DMS153 (cell line): ENCODE measurements at places on chromosomes 7 and 10.

DNA sequence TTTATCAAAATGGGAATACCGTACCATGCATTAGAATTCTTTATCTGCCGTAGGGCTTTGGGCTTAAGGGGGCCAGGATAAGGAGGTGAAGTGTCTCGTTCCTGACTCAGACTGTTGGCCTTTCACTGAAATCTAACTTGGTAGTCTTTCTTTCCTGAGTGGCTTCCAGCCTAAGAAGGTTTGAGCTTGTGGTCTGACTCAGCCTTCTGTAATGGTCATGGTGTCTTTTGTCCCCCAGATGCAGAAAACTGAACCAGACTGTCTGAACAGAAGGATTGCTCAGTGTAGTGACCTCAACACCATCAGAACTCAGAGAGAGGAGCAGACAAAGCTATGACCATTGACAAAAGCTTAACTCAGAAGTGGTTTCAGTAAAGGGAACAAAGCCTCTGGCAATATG, 39.5 kb downstream of the WNT2 start:
- no peak for DNase-seq

GRCh38 chr10:90988802-90989201, 67.9 kb upstream of the ANKRD1 start:
- DNase-seq, result no peak

DNA sequence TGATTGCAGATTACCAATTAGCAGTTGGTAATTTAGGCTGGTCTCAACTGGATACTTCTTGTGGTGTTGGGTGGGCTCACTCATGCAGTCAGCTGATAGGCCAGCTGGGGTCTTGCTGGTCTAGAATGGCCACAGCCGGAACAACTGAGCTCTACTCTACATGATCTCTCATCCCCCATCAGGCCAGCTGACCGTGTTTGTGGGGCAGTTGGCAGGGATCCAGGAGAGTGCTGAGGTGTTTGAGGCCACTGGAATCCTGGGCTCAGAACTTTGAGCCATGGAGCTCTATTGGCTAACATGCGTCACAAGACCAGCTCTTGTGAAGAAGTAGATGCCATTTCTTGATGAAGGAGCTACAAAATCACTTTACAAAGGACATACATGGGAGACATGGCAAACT, 242.4 kb downstream of the GFRA1 start:
- DNase-seq, result no peak

DNA sequence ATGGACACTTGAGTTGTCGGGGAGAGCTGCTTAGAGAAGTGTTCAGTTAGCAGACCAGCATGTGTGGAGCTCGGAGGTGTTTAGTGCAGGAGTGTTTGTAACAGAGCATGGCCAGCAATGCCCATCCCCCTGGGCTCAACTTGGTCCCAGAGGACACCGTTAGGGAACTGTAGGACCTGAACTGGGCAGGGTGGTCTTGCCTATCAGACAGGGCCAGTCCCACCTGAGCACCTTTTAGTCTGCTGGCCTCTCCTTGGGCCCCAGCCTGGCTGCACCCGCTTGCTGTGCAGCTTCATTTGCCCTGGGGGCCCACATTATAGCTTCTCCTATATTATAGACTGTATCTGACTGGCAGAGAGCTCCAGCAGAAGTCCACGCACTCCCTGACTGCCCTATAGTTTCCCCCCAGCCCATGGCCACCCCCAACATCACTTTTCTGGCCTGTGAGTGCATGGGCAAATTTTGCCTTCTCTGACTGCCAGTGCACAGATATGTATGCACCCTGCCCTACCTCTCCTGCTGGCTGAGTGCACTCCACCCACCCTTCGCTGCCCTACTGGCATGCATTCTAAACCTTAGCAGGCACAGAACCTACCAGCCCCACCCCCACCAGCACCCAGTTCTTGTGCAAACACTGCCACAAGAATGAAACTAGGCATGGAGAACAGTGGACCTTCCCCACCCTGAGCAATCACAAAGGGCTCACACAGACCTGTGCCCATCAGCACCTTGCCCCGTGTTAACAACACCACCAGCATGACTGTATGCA, 1030.6 kb upstream of the GHITM start:
- no peak for DNase-seq

- no peak for DNase-seq
Observed at GRCh38 chr7:111026343-111026742, 64.6 kb upstream of the LRRN3 start.

DNA sequence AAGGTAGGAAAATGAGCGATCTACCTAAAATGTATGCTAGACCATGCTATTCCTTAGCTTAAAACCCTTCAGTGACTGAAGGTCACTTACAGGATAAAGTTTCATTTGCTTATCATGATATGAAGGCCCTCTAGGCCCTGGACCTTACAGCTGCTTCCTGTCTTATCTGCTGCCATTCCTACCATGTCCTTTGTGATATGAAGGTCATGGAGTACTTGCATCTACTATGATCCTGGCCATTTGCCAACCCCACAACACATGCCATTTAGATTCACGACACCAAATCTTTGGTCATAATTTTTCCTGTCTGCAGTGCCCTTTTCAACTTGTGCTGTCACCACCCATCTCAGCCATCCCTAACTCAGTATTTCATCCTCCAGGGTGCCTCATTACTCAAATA, 181.8 kb upstream of the MDFIC start:
- DNase-seq, result no peak

DNA sequence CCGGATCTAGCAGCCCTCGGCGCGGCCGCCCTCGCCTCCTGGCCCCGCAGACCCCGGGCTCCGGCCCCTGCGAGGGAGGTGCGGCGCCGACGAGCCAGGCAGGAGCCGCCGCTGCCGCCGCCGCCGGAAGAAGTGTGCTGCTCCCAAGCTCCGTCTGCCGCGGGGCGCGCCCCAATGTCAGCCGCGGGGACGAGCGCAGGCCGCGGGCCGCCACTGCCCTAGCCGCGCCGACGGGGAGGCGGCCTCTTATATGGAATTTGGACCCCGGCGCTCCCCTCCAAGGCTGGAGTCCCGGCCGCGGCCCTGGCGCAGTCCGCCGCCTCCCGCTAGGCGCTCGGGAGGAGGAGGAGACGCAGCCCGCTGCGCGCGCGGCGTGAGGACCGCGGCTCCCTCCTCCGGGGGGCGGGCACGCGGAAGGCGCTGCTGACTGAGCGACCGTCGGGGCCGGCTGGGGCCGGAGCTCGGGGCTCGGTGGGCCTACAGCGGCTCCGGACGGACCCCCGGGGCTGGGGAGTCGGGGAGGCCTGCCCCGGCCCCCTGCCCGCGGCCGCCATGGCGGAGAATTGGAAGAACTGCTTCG, at the start of gene TRIM8:
Gene TRIM8, plus strand, starts transcription at position 414 of the 580 bp plus-strand sequence. Its CDS starts 139 bp downstream, at position 553.
- DNase-seq, result no peak

GRCh38 chr10:113441686-113442270, 111.1 kb upstream of the HABP2 start:
- no peak for DNase-seq

DNA sequence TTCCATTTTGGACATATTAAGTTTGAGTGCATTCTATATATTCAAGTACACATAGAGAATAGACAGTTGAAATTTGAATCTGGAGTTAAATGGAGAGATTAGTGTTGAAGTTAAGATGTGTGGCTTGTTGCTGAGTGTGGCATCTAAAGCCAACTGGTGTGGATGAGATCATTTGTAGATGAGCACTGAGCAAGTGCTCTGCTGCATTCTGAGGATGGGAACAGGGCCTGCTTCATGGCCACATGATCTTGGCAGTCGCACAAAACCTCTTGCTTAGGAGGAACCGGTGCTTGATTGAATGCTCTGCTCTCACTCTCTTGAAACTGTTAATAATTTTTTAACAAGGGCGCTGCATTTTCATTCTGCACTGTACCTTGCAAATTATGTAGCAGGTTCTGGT, 62.0 kb downstream of the EPDR1 start:
- no peak for DNase-seq

DNA sequence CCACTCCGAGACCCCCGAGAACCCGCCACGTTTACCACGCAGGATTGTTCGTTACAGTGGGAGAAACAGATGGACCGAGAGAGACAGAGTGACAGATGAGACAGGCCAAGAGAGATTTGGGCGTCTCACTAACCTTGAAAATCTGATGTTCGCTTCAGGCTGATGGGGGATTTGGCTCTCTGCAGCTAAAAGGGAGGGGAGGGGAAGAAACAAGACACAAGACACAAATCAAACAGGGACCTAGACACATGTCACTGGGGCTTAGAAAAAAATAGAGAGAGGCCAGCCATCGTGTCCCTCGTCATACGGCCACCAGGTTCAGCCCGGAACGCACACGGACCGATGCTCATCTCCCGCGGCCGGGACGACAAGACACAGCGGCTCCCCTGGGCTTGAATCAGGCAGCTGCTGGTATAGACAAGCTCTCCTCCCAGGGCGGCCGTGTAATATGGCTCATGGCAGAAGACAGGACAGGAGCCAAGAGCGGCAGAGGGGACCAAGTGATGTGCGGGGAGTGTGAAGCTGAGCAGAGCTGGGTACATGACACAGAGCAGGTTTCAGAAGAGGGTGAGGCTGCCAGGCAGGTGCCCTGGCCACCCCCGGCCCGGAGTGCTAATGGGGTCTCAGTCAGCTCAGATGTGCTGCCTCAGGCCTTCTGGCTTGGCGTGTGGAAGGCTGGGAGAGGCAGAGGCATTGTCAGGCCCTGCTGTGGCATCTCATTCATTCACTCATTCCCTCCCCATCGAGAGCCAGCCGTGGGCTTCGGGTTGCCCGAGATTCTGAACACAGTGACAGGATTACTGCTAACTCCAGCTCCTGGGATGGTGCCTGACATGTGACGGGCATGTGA, 88.5 kb upstream of the GNA12 start:
- DNase-seq, result no peak

DNA sequence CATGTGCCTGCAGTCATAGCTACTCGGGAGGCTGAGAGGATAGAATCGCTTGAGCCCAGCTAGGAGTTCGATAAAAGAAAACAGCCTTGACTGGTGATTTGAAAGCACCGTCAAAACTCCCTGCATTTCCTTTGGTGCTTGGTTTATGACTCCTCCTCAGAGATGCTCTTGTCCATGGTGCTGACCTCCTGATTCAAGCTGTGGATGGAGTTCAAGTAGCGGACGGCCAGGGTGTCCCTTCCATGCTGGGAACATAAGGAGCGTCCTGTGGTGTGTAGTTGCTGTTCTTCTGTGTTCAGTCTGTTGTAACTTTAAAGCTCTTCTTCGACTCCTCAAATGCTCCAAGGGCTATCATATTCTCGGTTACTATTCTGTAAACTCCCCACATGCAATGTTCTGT, 382.5 kb upstream of the KIAA1217 start:
- DNase-seq, result no peak

- DNase-seq, result no peak
Observed at GRCh38 chr10:127198721-127199120, 2.3 kb upstream of the INSYN2A start.

DNA sequence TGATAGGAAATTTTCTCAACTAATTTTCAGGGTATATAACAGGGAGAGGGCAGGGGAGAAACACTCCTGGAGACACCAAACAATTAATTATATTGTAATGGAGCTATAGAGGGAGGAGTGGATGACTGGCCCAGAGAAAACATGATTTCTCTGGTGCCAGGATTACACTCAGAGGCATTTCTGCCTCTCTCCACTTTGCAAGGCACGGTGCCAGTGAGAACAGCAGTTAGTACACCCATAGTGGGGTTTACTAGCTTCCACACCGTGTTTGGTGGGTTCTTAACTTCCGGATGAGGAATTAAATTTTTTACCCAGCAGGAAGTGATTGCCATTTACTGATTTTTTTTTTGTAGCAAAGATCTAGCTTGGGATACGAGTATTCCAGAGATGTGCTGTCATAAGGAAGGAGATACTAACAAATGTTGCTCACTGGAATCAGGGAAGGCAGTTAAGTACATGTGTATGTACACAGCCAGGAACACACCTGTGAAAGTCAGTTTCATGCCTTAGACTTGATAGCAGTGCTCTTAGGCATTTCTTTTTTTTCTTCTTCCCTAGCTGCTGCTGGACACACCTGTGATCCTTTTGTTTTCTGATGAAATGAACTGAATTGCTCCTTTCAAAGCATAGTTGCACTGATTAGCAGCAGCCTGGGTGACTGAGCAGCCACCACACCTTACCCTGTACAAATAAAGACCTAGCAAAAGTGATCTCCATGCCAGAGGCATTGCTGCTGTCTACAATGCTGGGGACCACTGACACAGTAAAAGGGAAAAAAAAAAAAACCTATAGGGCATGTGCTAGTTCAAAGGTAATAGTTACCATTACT, 58.1 kb downstream of the POLL start:
- DNase-seq, result no peak

DNA sequence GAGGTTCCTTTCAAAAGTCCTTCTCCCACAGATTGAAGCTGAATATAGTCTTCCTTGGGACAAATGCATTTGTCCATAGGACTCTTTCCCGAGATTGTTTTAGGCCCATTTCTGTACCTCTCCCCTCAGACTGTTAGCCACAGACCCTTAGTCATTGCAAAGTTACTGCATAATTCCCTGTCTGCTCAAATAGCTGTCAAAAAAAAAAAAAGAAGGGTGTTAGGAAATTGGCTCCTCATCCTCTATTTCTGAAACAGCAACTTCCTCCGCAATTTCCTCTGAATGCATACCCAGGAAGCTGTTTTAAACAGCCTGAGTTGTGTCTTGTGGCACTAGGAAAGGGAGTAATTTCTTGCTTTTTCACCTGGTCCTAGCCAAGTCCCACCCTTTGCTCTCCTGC, 5.4 kb downstream of the LRRC4 start:
- DNase-seq, result no peak

GRCh38 chr7:125382401-125382800, 452.8 kb upstream of the POT1 start:
- DNase-seq, result no peak

GRCh38 chr7:36547416-36547815, 157.8 kb downstream of the ANLN start:
- peak; percentile 6 for DNase-seq

- no peak for DNase-seq
Observed at GRCh38 chr7:96287132-96287531, 34.8 kb downstream of the SLC25A13 start.
